ENCODE measurements at places on chromosomes 4 and X.

DNA sequence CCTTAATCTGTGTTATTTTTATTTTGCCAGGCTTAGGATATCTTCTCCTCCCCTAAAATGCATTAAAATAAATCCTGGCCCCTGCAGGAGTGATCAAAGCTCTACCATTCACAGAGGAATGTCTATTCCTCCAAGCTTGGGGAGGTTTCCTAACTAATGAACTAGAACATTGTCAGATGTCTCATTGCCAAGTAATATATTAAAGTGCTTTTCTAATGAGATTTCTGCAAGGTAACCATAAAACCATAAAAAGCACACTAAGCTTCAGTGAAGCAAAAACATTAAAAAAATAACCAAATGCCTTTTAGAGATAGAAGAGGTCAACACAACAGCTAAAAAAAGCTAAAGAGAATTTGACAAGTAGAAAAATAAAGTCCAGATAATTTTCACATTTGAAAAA, 34.8 kb downstream of the IGFBP7 start:
- no peak for DNase-seq

GRCh38 chrX:143661286-143661685, 25.4 kb upstream of the SLITRK4 start:
- DNase-seq = no peak

DNA sequence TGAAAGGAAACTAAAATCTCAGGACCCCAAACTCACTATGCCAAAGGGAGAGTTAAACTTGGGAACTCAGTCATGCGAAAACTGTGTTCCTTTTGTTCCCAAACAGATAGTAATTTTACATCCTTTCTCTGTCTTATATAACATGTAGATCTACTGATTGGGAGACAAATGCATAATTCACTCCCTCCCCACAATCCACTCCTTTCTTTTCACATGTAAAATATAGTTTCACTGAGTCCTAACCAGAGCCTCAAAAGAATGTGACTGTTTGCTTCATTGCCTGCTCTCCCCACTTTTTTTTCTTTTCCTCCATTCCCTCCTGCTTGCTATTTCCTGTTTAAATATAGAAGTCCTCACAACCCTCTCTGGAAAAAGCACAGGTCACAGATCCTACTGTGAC, 699.3 kb upstream of the ADGRL3 start:
- DNase-seq = no peak

- no peak for DNase-seq
These were observed 18.3 kb downstream of the NOA1 start for GRCh38 chr4:56959100-56959499.

DNA sequence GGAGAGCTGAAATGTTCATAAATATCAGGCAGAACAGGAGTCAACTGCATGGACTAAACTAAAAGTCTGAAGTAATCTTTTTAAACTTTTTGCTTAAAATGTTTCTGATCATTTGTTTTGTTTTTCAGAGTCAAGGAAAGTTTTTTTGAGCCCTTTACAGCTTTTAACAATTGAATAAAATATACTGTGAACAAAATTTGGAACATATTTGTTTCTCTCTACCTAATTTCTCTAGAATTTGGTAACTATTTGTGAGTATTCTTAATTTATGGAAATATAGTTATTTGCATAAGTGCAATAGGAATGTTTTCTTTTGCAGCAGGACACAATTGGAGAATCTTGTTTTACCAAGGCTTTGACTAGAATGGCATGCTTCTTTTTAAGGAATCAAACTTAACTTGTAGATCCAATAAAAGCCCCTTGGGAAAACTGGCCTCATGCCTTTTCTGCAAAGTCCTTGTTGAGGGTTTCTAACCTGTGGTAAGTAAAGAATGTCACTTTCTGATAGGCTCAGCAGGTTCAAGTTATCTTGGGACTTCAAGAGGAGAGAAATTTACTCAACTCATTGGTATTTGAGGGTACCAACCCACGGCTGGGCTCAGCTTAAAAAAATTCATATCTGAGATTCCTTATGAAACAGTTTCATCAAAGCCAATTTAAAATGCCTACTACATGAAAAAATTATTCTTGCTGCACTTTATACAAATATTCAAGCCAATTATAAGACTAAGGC, 91.5 kb downstream of the UPRT start:
- no peak for DNase-seq

GRCh38 chr4:113760795-113761619, 531 bp downstream of the CAMK2D start:
- peak; percentile 33 for DNase-seq

- DNase-seq = no peak
These were observed 7.8 kb downstream of the PF4V1 start for GRCh38 chr4:73860917-73861316.

- DNase-seq = no peak
These were observed 36.0 kb downstream of the CXCL8 start for GRCh38 chr4:73776321-73776729.

- DNase-seq = no peak
These were observed 2.7 kb downstream of the SHROOM2 start for GRCh38 chrX:9788911-9789310.

GRCh38 chr4:53189011-53189410, 176.8 kb downstream of the SCFD2 start:
- DNase-seq = no peak

All from activated T-cell treated with anti-CD3 and anti-CD28 coated beads for 4 hours (primary cell).